ENCODE measurements at places on chromosomes 7 and 10. TPM values are rescaled to one million over a fixed set of nuclear protein-coding genes. Genes with fewer than 3 reads are reported as not detected.
A peak's percentile ranks its signal among the peaks of the same experiment; 100 is the strongest.

Gene SERPINE1
- total RNA-seq, result 1.1 TPM

Gene MBL2
- not detected for total RNA-seq

Gene UNCX
- not detected for total RNA-seq

Gene AKR1D1
- total RNA-seq, result not detected

Gene PPP1R9A
- total RNA-seq, result 17.9 TPM

DNA sequence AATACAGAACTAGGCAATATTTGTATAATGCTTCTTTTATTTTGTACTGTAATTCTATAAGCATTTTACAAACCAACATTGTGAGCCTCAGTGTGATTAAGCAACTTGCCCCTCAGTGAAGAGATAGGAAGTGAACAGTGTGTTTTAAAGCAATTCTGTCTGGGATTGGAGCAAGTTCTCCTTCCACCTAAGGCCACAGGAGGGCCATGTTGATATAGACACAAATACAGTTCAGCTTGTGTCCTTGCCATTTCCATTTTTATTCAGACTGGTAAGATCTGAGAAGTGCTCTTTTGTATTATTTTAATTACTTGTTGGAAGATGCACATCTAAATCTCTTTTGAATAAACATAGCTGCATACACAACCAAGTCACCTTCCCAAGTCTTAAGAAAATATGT, 416.3 kb upstream of the COBL start:
- H3K4me3 ChIP-seq, result no peak overlapping the region
- peaks cover 7% of the 10 kb centered on the region for H3K27me3 ChIP-seq
- no peak for DNase-seq
- H3K36me3 ChIP-seq, result no peaks in the 10 kb centered on the region
- H3K4me1 ChIP-seq, result no peaks in the 10 kb centered on the region
- no peak overlapping the region for H3K27ac ChIP-seq

GRCh38 chr7:98203261-98203963, 7.8 kb upstream of the BHLHA15 start:
- H3K27me3 ChIP-seq, result no peaks in the 10 kb centered on the region
- peaks cover 10% of the 10 kb centered on the region for H3K36me3 ChIP-seq
- DNase-seq, result no peak

GRCh38 chr7:3917436-3917835, 616.4 kb downstream of the SDK1 start:
- no peak overlapping the region for H3K27ac ChIP-seq
- no peaks in the 10 kb centered on the region for H3K36me3 ChIP-seq
- no peak overlapping the region for H3K4me3 ChIP-seq
- H3K4me1 ChIP-seq, result peaks cover 38% of the 10 kb centered on the region
- no peaks in the 10 kb centered on the region for H3K27me3 ChIP-seq

DNA sequence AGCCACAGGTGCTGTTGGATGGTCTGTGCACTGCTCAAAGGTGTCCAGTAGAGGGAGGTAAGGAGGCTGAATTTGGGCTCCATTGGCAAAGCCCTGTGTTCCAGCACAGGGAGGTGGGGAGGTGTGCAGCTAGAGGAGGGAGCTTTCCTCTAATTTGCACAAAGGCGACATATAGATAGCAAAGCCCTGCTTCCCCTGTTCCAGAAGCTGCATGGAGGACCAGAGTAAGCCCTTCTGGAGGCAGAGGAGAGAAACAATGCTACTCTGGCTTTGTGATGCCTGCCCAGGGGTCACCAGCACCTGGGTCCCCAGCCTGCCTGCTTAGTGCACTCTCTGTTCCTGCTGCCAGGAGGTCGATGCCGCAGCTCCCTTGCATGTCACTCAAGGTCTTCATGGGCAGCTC, 3.4 kb upstream of the ARHGAP22 start:
- H3K4me3 ChIP-seq, result no peak overlapping the region
- DNase-seq, result peak; percentile 54
- peaks cover 86% of the 10 kb centered on the region for H3K27me3 ChIP-seq
- no peaks in the 10 kb centered on the region for H3K36me3 ChIP-seq

DNA sequence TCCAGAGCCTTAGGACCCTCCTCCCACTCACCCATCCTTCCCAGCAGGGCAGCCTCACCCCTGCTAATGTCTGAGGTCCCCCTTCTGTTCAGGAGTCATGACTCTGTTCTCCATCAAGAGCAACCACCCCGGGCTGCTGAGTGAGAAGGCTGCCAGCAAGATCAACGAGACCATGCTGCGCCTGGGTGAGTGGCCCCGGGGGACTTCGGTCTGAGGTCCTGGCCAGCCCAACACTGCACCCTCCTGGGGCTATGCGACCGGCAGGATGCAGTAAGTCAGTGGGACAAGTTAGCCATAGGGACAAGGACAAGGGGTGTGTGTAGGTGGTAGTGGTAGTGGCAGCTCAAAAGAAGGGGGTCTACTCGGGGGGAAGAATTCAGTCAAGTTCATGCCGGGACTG, 16.2 kb upstream of the AHCYL2 start:
- H3K27ac ChIP-seq, result no peak overlapping the region
- H3K27me3 ChIP-seq, result peaks cover 34% of the 10 kb centered on the region
- H3K4me1 ChIP-seq, result peaks cover 2% of the 10 kb centered on the region
- no peak overlapping the region for H3K4me3 ChIP-seq
- no peak for DNase-seq
- no peaks in the 10 kb centered on the region for H3K36me3 ChIP-seq

GRCh38 chr7:20697351-20697750, 81.9 kb downstream of the ABCB5 start:
- no peaks in the 10 kb centered on the region for H3K4me1 ChIP-seq
- no peaks in the 10 kb centered on the region for H3K36me3 ChIP-seq
- H3K4me3 ChIP-seq, result no peak overlapping the region
- no peak overlapping the region for H3K27ac ChIP-seq

- no peaks in the 10 kb centered on the region for H3K36me3 ChIP-seq
- no peak overlapping the region for H3K27ac ChIP-seq
- H3K27me3 ChIP-seq, result peaks cover 38% of the 10 kb centered on the region
- DNase-seq, result no peak
- no peak overlapping the region for H3K4me3 ChIP-seq
Observed at GRCh38 chr7:50088463-50089129, 4.5 kb downstream of the ZPBP start.

DNA sequence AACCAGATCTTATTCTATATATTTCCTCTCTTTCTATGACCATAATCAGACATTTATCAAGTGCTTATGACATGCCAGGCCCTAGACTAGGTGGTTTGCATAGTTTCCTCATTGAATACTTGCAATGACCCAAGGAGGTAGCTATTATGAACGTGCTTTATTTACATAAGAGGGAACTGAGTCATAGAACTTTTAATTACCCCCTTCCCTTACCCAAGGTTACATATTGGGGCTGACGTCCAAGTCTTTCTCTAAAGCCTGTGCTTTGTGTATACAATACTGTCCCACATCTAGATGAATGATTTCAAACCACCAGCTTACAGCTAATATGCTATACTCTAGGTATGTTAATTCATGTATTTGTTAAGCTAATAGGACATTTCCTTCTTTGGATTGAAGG, 91.9 kb upstream of the NPY start:
- H3K27ac ChIP-seq, result no peak overlapping the region
- no peaks in the 10 kb centered on the region for H3K36me3 ChIP-seq
- no peaks in the 10 kb centered on the region for H3K4me1 ChIP-seq
- no peak overlapping the region for H3K4me3 ChIP-seq

- no peak overlapping the region for H3K4me3 ChIP-seq
- no peak overlapping the region for H3K27ac ChIP-seq
- no peak for DNase-seq
- H3K4me1 ChIP-seq, result peaks cover 23% of the 10 kb centered on the region
- H3K36me3 ChIP-seq, result peaks cover 67% of the 10 kb centered on the region
Observed at GRCh38 chr7:44063894-44064651, 1.3 kb downstream of the PGAM2 start.

DNA sequence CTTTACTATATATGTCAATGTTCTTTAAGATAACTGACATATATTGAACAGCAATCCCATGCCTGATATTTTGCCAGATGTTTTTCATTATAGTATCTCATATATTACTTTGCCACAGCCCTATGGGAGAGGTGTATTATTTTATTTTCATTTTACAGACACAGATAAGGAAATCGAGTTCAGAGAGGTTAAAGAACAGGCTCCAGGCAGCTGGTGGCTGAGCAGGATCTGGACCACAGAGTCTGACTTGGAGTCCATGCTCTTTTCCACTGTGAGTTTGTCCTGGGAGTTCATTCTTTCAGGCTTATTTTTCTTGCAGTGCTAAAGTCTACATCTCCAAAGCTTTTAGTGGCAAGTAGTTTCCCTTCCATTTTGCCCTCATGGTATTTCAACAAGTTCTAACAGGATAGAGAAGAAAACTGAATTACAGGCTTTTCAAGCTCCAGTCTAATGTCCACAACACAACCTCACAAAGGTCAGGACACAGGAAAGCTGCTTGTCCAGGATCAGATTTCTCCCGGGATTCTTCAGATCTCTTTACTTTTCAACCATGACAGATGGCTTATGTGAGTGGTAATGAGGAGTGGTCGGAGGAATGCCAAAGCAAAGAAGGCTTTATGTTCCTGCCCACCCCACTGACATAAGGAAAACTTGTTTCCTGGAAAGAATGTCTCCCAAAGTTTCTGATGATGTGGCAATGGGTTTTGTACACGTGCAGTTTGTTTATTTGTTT, 13.1 kb upstream of the SLC35B4 start:
- no peaks in the 10 kb centered on the region for H3K36me3 ChIP-seq
- no peaks in the 10 kb centered on the region for H3K27me3 ChIP-seq
- no peak overlapping the region for H3K4me3 ChIP-seq
- H3K27ac ChIP-seq, result no peak overlapping the region
- H3K4me1 ChIP-seq, result no peaks in the 10 kb centered on the region
- DNase-seq, result no peak

GRCh38 chr10:62655337-62655994, 149.1 kb upstream of the ADO start:
- no peak for DNase-seq
- H3K4me3 ChIP-seq, result no peak overlapping the region
- H3K27me3 ChIP-seq, result no peaks in the 10 kb centered on the region
- no peaks in the 10 kb centered on the region for H3K4me1 ChIP-seq
- no peak overlapping the region for H3K27ac ChIP-seq

DNA sequence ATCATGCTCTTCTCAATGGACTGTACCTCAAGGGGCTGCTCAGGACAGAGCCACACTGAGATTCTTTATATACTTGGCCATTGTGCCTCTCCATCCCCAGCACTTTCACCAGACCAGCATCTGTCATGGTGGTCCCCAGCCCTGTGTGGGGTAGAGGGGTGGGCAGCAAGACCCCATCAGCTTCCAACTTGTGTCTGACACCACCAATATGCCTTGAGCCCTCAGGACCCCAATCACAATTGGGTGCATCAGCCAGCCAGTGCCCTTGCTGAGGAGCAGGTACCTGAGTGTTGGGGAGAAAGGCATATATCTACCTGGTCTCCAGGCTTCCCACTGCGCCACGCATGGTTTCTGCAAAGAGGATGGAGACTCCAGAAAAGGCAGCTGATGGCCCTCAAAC, 56.3 kb downstream of the GRID1 start:
- DNase-seq, result no peak
- H3K27me3 ChIP-seq, result peaks cover 79% of the 10 kb centered on the region
- no peaks in the 10 kb centered on the region for H3K4me1 ChIP-seq
- H3K36me3 ChIP-seq, result no peaks in the 10 kb centered on the region
- H3K27ac ChIP-seq, result no peak overlapping the region

DNA sequence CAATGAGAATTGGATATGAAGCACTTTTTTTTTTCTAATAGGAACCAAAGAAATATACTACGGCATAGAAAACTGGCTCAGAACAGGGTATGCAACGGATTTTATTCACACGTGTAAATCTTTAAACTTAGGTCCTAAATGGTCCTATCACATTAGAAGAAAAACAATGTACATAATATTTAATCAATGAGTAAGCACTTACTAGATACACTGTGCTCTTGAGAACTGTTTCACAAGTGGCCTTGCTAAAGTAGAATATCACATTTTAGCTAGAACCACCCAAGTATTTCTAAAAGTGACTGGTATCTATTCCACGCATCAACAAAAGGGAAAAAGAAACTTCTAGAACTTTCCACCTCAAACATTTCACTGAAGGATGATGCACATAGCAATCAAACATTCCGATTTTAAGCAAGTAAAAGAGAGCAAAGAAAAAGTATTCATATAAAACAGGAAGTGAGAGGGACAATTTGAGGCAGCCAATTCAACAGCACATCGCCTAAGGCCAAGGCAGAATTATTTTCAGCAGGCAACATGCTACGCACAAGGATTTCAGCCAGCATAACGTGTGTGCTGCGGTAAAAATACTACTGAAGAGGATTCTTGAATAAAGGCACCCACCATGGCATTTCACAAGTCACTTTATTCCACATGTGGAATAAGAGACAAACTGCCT, 55.8 kb downstream of the PARD3 start:
- H3K4me1 ChIP-seq, result peaks cover 81% of the 10 kb centered on the region
- peak overlapping the region; percentile 67 for H3K4me3 ChIP-seq
- DNase-seq, result no peak
- no peaks in the 10 kb centered on the region for H3K27me3 ChIP-seq
- peak overlapping the region; percentile 100 for H3K27ac ChIP-seq
- peaks cover 45% of the 10 kb centered on the region for H3K36me3 ChIP-seq

- DNase-seq, result no peak
- H3K27me3 ChIP-seq, result no peaks in the 10 kb centered on the region
- no peak overlapping the region for H3K27ac ChIP-seq
- no peak overlapping the region for H3K4me3 ChIP-seq
Observed at GRCh38 chr7:72092769-72093168, 319.4 kb downstream of the CALN1 start.

DNA sequence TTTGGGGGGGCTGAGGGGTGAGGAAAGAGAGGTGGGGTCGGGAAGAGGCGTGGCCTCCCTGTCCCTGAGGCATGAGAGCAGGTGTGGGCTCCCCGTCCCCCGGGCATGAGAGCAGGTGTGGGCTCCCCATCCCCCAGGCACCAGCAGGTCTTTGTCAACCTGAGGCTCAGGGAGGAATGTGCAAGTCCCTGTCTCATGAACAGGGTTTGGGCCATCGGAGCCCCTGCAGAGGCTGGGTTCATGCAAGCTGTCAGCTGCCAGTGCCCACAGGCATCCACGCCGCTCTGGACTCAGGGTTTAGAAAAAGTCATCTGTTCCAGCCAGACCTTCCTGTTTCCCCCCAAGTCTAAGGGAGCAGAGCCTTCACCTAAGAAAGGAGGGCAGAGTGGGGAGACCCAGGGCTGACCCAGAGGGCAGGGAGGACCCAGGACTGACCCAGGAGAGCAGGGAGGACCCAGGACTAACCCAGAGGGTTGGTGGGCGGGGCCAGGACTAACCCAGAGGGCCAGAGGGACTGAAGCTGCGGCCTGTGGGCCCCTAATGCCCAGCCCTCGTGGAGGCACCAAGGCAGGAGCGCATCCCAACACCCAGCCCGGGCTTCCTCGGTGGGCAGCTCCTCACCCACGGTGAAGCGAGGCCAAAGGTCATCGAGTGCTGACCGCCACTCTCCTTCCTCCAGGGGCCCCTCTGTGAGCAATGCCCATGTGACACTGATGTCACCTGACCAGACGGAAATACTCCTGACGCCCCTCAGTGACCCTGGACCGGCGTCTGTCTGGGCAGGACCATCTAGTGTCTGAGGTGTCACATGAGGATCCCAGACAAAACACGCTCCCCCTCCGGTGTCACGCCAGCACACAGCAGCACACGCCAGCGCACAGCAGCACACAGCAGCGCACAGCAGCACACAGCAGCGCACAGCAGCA, 28.9 kb upstream of the GPR146 start:
- peaks cover 34% of the 10 kb centered on the region for H3K36me3 ChIP-seq
- DNase-seq, result no peak
- H3K4me3 ChIP-seq, result no peak overlapping the region
- no peaks in the 10 kb centered on the region for H3K27me3 ChIP-seq
- H3K27ac ChIP-seq, result no peak overlapping the region
